GM23338 (cell line): ENCODE measurements at places on chromosomes 13 and 19. TPM values are rescaled to one million over a fixed set of nuclear protein-coding genes. Genes with fewer than 3 reads are reported as not detected.

PABPC3 gene
- 0.58 and 1.2 TPM in 2 replicates for total RNA-seq

HSPB6 gene
- 0.27 and 0.87 TPM in 2 replicates for total RNA-seq

KPTN gene
- total RNA-seq = 19.8 and 28.0 TPM in 2 replicates

RNF17 gene
- not detected in 2 replicates for total RNA-seq

RNF225 gene
- 0.87 TPM in 1 of 2 replicates, not detected in the other for total RNA-seq

FXYD1 gene
- 1.5 and 1.7 TPM in 2 replicates for total RNA-seq

PSG2 gene
- total RNA-seq = not detected in 2 replicates

PDCD5 gene
- total RNA-seq = 77.8 and 83.0 TPM in 2 replicates

TNNT1 gene
- total RNA-seq = 51.4 and 59.3 TPM in 2 replicates

ZNF575 gene
- total RNA-seq = 0.10 TPM in 1 of 2 replicates, not detected in the other

RBM42 gene
- 58.3 and 74.7 TPM in 2 replicates for total RNA-seq

CLEC17A gene
- total RNA-seq = 0.17 TPM in 1 of 2 replicates, not detected in the other

SPACA6 gene
- total RNA-seq = 5.1 and 5.2 TPM in 2 replicates

CABP5 gene
- not detected in 2 replicates for total RNA-seq

PCP2 gene
- total RNA-seq = not detected in 2 replicates
